Osteoblast (primary cell): ENCODE measurements at places on chromosomes 5 and 9.

DNA sequence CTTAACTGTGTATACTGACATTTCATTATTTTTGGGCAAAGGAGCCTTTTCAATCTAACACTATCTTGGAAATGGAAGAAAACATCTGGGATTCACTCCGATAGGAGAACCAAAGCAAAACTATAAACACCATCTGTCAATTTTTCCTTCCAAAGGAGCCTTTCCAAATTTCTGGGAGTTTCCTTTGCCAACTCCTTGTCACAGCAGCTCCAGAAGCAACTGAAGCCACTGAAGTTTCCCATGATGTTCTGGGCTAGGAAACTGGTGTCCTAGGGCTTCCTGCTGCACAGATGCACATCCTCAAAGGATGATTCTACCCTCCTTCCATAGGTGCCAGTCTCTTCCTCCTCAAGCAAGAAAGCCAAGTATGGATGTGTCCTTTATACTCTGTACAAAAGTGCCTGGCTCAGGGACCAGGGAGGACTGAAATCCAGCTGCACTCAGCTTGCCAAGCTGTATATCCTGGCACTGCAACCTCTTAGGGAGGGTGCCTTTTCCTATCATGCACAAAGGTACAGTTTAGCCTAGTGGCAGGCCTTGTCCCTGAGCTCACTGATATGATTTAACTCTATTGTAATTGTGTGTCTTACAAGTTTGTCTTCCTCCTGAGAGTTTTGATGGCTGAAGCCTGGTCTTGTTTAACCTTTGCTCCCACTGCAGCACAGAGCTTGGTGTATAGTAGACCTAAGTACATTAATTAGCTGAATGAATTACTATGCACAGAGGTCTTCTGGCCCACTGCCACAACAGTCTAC, 8.4 kb upstream of the UBAP1 start:
- DNase-seq: no peak
- no peaks in the 10 kb centered on the region for H3K27me3 ChIP-seq
- H3K4me1 ChIP-seq: no peaks in the 10 kb centered on the region
- no peak overlapping the region for H3K4me3 ChIP-seq

DNA sequence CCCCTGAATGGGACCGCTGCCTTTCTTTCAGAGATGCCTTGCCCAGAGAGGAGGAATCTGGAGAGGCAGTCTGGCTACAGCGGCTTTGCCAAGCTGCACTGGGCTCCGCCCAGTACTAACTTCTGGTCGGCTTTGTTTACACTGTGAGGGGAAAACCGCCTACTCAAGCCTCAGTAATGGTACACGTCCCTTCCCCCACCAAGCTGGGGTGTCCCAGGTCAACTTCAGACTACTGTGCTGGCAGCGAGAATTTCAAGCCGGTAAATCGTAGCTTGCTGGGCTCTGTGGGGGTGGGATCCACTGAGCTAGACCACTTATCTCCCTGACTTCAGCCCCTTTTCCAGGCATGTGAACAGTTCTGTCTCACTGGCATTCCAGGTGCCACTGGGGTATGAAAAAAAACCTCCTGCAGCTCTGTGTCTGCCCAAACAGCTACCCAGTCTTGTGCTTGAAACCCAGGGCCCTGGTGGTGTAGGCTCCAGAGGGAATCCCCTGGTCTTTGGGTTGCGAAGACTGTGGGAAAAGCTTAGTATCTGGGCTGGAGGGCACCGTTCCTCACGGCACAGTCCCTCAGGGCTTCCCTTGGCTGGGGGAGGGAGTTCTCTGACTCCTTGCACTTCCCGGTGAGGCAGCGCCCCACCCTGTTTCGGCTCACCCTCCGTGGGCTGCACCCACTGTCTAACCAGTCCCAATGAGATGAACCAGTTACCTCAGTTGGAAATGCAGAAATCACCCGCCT, 171.2 kb downstream of the CWC27 start:
- H3K27ac ChIP-seq: no peak overlapping the region
- peak overlapping the region; percentile 33 for H3K4me3 ChIP-seq
- H3K27me3 ChIP-seq: no peaks in the 10 kb centered on the region
- H3K4me1 ChIP-seq: no peaks in the 10 kb centered on the region
- H3K36me3 ChIP-seq: no peaks in the 10 kb centered on the region

- no peaks in the 10 kb centered on the region for H3K4me1 ChIP-seq
- no peak overlapping the region for H3K4me3 ChIP-seq
- no peak overlapping the region for H3K27ac ChIP-seq
- H3K36me3 ChIP-seq: no peaks in the 10 kb centered on the region
Measured at GRCh38 chr5:170201311-170201710, 31.5 kb upstream of the C5orf58 start.

GRCh38 chr5:132291026-132291425, 3.2 kb upstream of the SLC22A4 start:
- no peaks in the 10 kb centered on the region for H3K27me3 ChIP-seq
- peaks cover 24% of the 10 kb centered on the region for H3K4me1 ChIP-seq
- H3K27ac ChIP-seq: no peak overlapping the region
- H3K36me3 ChIP-seq: no peaks in the 10 kb centered on the region
- DNase-seq: no peak

DNA sequence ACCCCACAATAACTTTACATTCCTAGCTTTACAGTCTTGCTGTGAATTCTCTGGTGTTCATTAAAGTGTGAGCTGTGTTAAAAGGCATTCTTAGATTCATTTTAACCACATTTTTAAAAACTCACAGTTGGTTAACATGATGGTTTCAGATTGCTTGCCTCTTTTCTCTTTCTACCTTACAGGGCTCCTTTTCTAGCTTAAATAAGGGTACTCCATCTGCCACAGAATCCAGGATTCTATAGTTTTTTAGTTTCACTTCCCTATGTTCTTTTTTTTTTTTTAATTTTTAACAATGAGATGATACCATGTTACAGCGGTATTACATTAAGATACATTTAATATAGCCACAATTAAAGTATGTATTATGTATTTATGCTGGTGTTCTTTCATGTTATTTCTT, 3.9 kb upstream of the FBXO4 start:
- peak overlapping the region; percentile 25 for H3K27ac ChIP-seq
- no peaks in the 10 kb centered on the region for H3K27me3 ChIP-seq
- H3K4me3 ChIP-seq: no peak overlapping the region

GRCh38 chr5:12614608-12615007, 710.4 kb upstream of the CTNND2 start:
- no peaks in the 10 kb centered on the region for H3K4me1 ChIP-seq
- no peak overlapping the region for H3K27ac ChIP-seq
- H3K27me3 ChIP-seq: no peaks in the 10 kb centered on the region
- no peak overlapping the region for H3K4me3 ChIP-seq
- no peak for DNase-seq
- no peaks in the 10 kb centered on the region for H3K36me3 ChIP-seq

- H3K4me1 ChIP-seq: no peaks in the 10 kb centered on the region
- DNase-seq: no peak
- no peaks in the 10 kb centered on the region for H3K36me3 ChIP-seq
- no peak overlapping the region for H3K4me3 ChIP-seq
- H3K27me3 ChIP-seq: no peaks in the 10 kb centered on the region
- no peak overlapping the region for H3K27ac ChIP-seq
Measured at GRCh38 chr5:156444753-156445291, 117.9 kb downstream of the SGCD start.

- DNase-seq: no peak
- H3K27ac ChIP-seq: no peak overlapping the region
- no peaks in the 10 kb centered on the region for H3K36me3 ChIP-seq
- no peak overlapping the region for H3K4me3 ChIP-seq
- no peaks in the 10 kb centered on the region for H3K4me1 ChIP-seq
Measured at GRCh38 chr5:22947921-22948320, 94.8 kb upstream of the CDH12 start.

- no peak for DNase-seq
- H3K27ac ChIP-seq: no peak overlapping the region
- no peaks in the 10 kb centered on the region for H3K36me3 ChIP-seq
- no peaks in the 10 kb centered on the region for H3K27me3 ChIP-seq
Measured at GRCh38 chr9:109969573-109970237, 189.7 kb downstream of the PALM2AKAP2 start.

DNA sequence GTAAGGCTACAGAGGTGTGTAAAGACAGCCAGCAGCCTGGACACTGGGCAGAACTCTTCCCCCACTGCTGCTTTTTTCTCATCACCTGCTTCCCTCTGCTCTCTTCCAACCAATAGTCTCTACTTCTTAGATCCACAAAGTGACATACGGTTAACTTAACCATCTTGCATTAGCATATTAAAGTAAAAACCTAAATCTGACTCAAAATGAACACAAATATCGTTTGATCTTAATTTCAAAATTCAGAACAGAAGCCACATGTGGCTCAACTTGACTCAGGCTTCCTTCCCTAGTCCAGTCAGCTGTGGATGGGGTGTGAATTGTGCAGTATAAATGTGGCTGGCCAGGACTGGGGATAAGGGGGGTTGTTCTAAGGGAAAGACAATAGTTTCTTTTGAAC, 114.3 kb downstream of the STARD4 start:
- no peaks in the 10 kb centered on the region for H3K4me1 ChIP-seq
- no peaks in the 10 kb centered on the region for H3K36me3 ChIP-seq
- no peak overlapping the region for H3K27ac ChIP-seq
- no peak for DNase-seq

- DNase-seq: no peak
Measured at GRCh38 chr5:53929570-53929969, 369.1 kb downstream of the NDUFS4 start.

DNA sequence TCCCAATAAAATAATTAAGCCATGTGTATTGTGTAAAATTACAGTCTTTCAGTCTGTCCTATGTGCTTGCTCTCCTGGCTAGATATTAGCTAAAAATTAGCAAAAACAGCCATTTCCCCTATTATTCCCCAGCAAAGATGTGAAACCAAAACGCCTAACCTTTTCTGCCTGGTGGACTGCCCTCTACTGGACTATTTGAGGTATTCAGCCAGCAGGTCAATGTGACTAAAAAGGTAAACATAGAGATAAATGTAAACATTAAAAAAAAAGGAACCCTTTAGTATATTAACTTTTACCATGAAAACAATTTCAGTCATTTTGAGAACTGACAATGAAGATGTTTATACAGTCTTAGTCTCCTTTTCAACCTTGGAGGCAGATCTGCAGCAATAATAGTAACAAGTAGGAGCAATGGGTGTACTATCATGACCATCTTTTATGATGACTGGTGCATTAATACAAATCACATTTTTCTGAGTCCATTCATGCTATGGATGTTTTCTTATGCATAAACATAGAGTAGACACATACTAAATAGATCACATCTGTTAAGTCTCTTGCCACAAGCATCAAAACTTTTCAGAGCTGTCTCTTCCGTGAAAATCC, 10.1 kb downstream of the ATG12 start:
- peaks cover 53% of the 10 kb centered on the region for H3K36me3 ChIP-seq
- H3K27me3 ChIP-seq: no peaks in the 10 kb centered on the region
- no peak overlapping the region for H3K4me3 ChIP-seq
- H3K4me1 ChIP-seq: no peaks in the 10 kb centered on the region
- DNase-seq: no peak
- no peak overlapping the region for H3K27ac ChIP-seq

DNA sequence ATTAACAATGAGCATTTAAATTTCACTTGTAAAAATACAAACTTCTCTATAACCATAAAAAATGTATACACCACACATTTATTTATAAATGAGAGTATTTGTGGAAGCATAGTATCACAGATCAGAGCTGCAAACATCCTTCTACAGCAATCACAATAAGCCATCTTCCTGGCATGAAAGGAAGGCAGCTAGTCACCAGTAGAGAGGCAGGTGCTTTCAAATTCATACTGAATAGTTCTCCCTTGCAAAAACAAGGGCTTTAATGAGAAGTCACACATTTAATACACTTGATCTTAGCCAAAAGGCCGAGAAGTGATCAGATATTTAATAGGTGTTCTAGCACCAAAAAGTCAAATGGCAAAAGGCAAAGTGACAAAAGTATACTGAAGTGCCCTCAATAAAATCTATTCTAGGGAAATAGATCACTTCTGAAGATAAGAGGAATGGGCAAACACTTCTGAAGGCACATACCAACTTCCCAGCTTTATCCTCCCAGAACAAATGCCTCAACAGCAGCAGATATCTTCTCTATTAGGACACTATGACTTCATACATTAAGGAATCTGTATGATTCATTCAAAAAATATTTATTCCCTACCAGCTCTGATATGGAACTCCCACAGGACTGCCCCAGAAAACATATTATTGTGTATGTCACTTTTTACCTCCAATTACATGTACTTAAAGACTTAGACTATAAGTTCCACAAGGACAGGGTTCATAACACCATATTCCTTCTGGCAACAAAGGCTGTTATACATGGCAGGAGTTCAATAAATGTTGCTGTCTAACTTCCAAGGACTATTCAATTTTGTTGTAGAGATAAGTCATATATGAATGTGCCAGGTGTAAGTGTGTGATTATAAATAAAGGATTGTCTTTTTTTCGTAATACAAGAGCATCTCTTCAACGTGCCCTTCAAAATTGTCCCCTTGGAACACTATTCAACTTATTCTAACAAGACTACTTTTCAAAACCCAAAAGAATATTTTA, 31.7 kb downstream of the MAPKAP1 start:
- peak; percentile 79 for DNase-seq
- H3K27ac ChIP-seq: peak overlapping the region; percentile 64
- H3K27me3 ChIP-seq: no peaks in the 10 kb centered on the region
- peaks cover 3% of the 10 kb centered on the region for H3K36me3 ChIP-seq
- H3K4me1 ChIP-seq: peaks cover 20% of the 10 kb centered on the region

GRCh38 chr9:105969636-105970035, 275.3 kb downstream of the TMEM38B start:
- no peak overlapping the region for H3K27ac ChIP-seq
- no peak overlapping the region for H3K4me3 ChIP-seq
- no peak for DNase-seq
- H3K4me1 ChIP-seq: peaks cover 4% of the 10 kb centered on the region
- no peaks in the 10 kb centered on the region for H3K27me3 ChIP-seq

DNA sequence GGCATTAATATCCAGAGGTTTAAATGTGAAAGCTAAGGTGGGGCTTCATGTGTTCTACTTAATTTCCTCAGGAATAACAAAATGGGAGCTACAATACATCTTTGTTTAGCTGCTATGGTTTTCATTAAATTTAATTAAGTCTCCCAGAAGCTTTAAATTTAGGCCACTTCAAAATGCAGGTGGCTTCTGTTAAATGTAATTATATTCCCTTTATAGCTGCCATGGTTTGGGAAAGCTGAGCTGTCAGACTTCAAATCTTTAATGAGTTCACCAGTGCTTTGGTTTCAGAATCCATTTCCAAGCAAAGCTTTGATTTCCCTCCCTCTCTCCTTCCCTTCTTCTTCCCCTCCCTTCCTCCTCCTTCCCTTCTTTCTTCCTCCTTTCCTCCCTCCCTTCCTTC, 58.4 kb upstream of the FAM170A start:
- no peak for DNase-seq
- H3K27me3 ChIP-seq: peaks cover 11% of the 10 kb centered on the region
- no peak overlapping the region for H3K27ac ChIP-seq
- no peaks in the 10 kb centered on the region for H3K4me1 ChIP-seq
- H3K4me3 ChIP-seq: no peak overlapping the region
- H3K36me3 ChIP-seq: no peaks in the 10 kb centered on the region

- H3K4me3 ChIP-seq: peak overlapping the region; percentile 38
- H3K36me3 ChIP-seq: no peaks in the 10 kb centered on the region
- no peaks in the 10 kb centered on the region for H3K27me3 ChIP-seq
Measured at GRCh38 chr5:10695055-10695649, 65.9 kb downstream of the DAP start.
